Stimulated activated CD8-positive, alpha-beta memory T cell treated with anti-CD3 and anti-CD28 coated beads, Interleukin-2, amount 100 ng/mL, for 1 hour (primary cell): ENCODE measurements at places on chromosomes 5 and 9.

DNA sequence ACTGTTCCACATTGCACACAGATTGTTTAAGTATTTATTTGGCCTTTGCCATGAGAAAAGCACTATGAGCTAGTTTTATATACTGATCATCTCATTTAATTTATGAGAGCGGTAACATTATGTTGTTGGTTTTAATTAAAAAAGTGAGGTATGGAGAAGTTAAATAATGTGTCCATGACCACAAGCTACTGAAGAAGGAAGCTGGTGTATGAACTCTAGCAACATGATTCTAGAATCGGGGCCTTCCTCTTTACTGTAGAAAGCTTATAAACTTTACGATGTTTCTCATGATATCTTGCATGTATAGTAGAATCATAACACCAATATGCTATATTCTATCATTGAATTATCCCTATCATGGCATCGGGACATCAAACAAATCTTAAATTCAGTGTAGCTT is 52.9 kb upstream of the CDH18 start:
- DNase-seq, result no peak

- DNase-seq, result no peak
Observed at GRCh38 chr9:14671377-14671776, 21.9 kb downstream of the ZDHHC21 start.

- no peak for DNase-seq
Observed at GRCh38 chr5:174101195-174101730, 55.8 kb downstream of the NSG2 start.

- DNase-seq, result no peak
Observed at GRCh38 chr5:39121315-39121714, 47.1 kb upstream of the RICTOR start.

GRCh38 chr5:14913096-14913495 is 41.5 kb upstream of the ANKH start:
- DNase-seq, result no peak

DNA sequence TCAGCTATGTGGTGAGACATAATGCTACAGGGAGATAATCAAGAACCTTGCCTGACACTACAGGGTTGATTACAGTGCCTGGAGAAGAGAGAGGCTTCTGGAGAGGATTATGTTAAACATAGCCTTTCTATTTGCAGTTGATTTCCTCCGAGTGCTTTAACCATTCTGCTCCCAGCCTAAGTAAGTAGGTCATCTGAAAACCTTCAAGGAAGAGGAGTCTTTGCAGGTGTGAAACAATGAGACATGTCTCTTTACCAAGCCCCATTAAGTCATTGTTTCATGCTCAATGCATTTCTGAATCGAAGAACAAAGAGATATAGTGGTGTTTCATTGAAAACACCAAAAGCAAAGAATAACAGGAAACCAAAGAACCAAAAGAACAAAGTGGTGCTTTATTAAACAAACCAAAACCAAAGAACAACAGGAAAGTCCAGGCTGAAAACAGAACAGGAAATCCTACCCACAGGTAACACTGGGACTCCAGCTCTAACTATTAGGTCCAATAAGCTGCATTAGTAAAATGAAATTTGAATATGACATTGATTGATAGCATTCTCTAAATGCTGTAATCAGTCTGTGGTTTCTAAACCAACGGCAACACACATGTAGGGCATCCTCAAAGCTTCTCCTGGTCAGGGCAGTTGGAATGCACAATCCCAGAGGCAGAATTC is 113.3 kb upstream of the SPATA31D4 start:
- DNase-seq, result no peak

- no peak for DNase-seq
Observed at GRCh38 chr5:138360941-138361452, 8.5 kb downstream of the KDM3B start.

GRCh38 chr5:66324357-66324756 is 180.3 kb downstream of the SREK1 start:
- no peak for DNase-seq

DNA sequence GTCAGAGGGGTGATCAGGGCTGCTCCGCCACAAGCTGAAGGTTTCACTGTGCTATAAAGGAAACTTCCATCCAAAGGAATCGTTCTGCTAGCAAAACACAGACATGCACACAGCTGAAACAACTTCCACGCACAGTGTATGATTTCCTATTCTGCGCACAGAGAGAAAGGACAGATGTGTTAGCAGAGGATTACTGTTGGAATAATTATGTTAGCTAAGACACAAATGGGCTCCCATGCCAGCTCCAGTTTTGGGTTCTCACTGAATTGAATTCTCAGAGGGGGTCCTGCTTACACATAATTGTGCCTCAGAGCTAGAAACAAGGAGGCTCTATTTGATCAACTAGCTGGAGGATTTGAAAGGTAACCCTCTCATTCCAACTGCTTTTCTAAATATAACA is 352.4 kb downstream of the IRX2 start:
- DNase-seq, result no peak

- DNase-seq, result no peak
Observed at GRCh38 chr5:176823869-176824412, 13.6 kb downstream of the UNC5A start.

DNA sequence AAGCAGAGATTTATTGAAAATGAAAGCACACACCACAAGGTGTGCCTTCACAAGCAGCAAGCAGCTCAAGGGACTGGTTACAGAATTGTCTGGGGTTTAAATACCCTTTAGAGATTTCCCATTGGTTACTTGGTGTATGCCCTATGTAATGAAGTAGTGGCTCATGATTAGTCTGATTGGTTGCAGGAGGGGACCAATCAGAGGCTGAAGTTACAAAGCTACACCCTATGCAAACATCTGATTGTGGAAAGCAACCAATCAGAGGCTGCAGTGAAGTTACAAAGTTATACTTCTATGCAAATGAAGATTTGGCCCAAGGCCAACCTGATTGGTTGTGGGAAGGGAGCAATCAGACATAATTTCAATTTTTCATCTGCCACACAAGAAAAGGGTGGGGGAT is 119.9 kb downstream of the C9orf152 start:
- DNase-seq, result no peak

DNA sequence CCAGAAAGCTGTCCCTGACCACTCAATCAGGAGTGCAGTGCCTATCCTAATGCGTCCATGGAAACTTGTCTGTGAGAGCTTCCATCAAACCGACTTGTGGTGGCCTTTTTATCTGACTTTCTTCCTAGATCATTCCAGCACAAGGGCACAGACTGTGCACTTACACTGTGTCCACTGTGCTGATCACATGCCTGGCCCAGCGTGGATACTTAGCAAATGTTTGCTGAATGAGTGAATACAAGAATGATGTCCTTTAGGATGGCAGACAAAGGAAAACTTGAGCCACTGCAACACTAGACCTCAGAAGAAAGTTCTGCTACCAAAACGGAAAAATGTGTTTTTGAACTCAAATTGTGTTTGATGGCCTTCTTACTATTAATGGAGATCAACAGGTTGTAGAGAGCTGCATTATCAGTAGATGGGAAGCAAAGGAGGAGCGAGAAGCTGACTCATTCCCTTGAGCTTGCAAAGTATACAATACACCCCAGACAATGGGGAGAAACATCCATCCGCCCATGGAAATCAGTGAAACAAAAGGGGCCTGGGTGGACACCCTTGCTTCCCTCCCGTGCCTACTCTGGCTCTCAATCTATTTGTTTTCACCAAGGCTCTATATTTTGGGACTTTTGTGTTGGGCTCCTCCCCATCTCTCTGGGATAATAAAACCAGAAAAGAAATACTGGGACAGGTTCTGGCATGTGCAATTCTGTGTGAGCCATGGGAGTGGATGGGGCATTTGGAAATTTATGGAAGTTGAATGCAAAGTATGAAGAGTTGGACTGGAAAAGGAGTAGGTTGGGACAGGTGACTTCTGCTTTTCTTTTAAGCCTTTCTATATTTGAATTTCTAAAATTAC is 76.2 kb upstream of the ZFAND5 start:
- DNase-seq, result no peak

- no peak for DNase-seq
Observed at GRCh38 chr5:59724482-59725391, 168.8 kb downstream of the PDE4D start.

GRCh38 chr9:125119643-125120286 is 23.6 kb downstream of the SCAI start:
- DNase-seq, result no peak

GRCh38 chr9:89419978-89420394 is 77.9 kb downstream of the SEMA4D start:
- DNase-seq, result no peak

DNA sequence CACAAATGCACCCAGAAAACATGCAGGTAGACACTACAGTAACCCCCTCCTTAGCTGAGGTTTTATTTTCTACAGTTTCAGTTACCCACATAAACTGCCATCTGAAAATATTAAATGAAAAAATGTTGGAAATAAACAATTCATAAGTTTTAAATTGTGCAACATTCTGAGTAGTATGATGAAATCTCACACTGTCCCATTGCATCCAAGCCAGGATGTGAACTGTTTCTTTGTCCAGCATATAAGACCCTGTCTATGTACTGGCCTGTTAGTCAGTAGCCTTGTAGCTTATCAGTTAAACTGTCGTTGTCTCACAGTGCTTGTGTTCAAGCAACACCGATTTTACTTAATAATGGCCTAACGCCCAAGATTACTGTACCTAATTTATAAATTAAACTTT is 630.5 kb downstream of the ANXA1 start:
- no peak for DNase-seq

- DNase-seq, result no peak
Observed at GRCh38 chr9:2907411-2907810, 63.5 kb upstream of the PUM3 start.

DNA sequence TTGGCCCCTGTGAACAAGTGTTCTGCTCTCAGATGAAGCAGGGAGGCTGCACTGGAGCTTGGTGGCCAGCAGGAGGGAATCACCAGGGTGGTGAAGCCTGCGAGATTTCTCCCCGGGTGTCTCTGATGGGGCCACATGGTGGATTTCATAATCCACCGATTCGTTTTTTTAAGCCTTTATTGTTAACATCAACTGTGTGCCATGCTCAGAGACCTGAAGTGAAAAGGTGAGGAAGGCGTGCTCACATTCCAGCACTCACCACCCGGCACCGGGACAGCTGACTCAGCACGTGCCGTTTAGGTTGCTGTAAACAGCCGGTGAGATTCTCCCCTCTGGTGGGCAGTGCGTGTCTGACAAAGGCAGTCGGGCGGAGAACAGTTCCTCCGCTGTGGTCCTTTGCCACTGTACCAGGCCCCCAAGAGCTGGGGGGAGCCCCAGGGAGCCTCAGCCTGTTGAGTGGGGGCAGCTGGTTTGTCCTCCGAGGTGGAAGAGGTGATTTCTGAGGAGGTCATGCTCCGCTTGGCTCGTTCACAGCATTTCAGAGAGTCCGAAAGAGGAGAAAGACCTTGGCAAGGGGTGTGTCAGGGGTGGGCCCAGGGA is 12.7 kb upstream of the AHRR start:
- no peak for DNase-seq

DNA sequence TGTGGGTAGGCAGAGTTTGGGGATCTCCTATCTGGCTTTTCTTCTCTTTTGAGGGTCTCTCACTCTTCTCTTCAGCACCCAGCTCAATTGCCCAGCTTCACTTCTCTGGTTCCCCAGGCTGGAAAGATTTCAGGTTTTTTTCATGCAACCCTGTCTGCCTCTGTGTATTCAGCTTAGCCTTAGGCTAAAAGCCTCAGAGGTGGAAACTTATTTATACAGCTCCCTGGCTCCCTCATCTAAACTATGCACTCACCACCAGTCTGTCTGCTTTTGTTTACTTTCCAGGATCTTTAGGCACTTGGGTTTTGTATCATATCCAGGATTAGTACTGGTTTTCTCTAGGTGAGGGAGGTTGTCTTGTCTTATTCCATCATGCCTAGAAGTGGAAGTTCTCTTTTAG is 540.2 kb upstream of the TRPC7 start:
- DNase-seq, result no peak

DNA sequence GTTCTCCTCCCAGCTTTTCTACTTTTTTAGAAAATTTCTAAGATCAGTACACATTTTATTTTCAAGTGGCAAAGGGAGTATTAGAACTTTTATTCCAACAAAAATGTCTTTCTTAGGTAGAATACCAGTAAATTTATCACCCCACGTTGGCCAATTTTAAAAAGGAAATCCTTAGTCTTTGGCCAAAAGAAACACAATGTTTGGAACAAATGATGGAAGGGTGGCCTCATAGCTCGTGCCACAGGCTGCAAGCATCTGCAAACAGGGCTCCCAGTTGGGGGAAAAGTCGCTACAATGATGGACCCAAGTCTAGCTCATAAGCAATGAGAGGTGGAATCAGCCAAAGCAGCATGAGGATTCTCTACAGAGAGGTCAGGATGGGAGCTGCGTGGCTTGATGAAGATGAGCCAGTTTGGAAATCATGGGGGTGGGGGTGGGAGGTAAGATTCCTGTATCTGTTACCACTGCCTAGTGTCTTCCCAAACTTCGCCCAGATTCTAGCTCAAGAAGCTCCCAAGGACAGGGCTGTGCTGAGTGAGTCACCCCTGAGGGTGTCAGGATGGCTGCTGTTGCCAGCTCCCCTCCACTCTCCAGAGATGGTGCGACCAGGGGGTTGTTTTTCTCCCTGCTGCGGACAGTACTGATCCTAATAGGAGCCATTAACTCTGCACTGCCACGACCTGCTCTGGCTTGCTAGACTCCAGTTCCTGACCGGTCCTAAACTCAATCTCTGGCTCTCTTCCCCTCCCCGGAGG is 75.6 kb downstream of the DCP2 start:
- DNase-seq, result no peak

- no peak for DNase-seq
Observed at GRCh38 chr5:76085243-76085579, 2.0 kb downstream of the SV2C start.

- no peak for DNase-seq
Observed at GRCh38 chr9:72315089-72315509, 49.9 kb downstream of the ZFAND5 start.

DNA sequence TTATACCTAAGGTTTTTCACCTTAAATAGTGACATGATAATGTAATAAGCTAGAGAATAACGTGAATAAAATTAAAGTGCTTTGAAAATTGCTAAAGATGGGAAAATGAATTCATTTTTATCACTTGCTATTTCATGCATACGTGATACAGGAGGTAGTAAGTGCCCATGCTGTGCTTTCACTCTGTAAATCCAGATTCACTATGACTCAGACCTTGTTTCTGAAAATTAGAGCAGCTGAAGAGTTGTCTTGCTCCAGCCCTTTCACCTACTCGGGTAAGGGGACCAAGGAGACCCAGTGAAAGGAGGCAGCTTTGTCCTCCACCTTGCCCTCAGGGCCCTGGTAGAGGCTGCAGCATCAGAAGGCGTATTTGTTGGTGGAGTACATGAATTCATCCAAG is 87.9 kb downstream of the ANKH start:
- no peak for DNase-seq
